ENCODE measurements at places on chromosomes 11 and 22.

GRCh38 chr22:50218996-50219727 lies 18.4 kb downstream of the SELENOO start:
- no peak for DNase-seq

GRCh38 chr11:64539239-64539638 lies 51.8 kb upstream of the SLC22A12 start:
- DNase-seq, result no peak

DNA sequence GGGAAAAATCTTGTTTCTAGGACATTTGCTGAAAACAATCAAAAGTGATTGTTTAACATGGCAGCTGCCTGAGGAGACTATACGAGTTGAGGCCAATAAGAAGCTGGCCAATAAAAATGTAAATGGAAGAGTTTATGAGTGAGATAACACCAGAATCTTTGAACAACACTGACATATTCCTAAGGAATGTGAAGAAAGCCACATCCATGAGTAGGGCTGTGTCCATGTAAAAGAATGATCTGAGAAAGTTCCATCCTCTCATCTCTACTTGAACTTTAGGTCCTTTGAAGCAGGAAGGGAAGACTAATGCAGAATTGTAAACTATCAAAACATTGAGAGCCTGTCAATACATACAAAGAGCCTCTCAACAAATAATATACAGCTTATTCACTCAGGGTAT lies 6.9 kb upstream of the CHORDC1 start:
- DNase-seq, result no peak

GRCh38 chr22:39175353-39176142 lies 23.1 kb upstream of the CBX7 start:
- DNase-seq, result no peak

DNA sequence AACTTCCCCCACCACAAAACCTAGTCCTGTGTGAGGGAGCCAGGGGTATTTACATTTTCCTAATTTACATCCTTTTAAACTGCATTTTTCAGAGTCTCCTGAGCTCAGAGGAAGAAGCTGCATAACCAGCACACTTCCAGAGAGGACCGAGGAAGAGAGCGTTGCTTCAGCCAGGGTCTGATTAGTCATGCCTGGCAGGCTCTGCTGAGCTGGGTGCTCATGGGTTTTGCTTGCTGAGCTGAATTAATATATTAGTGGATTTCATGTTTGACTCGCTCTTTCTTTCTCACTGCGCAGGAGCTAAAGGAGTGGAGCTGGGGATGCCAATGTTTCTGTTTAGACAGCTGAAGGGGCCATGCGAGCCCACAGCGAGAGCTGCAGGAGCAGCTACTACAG lies 539.3 kb upstream of the B3GAT1 start:
- no peak for DNase-seq

- no peak for DNase-seq
These were observed 22.1 kb downstream of the TMEM135 start for GRCh38 chr11:87059596-87060390.

DNA sequence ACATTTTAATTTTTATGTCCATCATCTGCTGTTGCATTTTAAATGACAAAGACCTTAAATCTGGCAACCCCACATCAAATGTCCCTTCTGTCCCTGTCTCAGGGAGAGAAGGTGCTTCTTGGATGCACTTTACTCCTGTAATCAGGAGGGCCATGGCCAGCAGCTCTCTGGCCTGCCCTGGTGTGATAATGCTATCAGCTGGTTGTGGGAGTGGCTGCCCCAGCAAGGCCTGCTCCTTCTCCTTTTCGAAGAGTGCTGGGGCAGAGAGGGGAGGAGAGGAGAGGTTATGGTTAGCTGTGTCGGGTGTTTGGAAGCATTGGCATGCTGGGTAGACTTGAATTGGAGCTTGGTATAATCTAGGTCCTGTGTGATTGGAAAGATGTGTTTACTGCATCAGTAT lies 12.8 kb downstream of the TNRC6B start:
- DNase-seq, result no peak

DNA sequence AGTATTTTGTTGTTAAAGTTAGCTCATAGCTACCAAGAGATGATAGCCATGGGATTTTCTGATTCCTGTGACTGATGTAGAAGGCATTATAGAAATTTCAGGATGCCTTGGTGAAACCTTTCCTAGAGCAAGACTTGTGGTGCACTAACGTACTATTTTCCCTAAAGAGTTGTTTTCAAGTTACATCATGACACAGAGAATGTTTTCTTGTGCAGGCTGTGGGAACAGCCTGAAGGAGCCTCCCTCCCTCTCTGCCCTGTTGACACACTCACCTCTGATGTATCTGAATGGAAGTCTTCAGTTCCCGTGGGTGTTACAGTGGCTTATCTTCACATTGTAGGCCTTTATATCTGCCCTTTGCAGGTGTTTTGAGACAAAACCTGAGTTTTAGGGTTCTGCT lies 121.6 kb downstream of the LDLRAD3 start:
- no peak for DNase-seq

DNA sequence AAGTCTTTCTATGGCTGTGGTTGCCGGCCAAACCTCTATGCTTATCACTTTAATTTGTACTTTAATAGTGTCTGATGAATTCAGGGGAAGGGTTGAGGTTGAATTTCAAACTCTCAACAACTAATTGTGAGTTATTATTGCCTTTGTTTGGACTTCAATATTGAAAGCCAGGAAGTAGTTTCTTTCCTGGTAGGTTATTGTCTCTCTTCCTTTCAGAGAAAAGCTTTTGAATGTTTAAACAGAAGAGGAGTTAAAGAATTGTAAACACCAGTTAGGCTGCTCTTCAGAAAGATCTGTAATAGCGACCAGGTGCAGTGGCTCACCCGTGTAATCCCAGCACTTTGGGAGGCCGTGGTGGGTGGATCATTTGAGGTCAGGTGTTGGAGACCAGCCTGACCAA lies 22.2 kb downstream of the NNMT start:
- DNase-seq, result no peak

- no peak for DNase-seq
These were observed 41.2 kb upstream of the ARL14EP start for GRCh38 chr11:30281476-30282288.

DNA sequence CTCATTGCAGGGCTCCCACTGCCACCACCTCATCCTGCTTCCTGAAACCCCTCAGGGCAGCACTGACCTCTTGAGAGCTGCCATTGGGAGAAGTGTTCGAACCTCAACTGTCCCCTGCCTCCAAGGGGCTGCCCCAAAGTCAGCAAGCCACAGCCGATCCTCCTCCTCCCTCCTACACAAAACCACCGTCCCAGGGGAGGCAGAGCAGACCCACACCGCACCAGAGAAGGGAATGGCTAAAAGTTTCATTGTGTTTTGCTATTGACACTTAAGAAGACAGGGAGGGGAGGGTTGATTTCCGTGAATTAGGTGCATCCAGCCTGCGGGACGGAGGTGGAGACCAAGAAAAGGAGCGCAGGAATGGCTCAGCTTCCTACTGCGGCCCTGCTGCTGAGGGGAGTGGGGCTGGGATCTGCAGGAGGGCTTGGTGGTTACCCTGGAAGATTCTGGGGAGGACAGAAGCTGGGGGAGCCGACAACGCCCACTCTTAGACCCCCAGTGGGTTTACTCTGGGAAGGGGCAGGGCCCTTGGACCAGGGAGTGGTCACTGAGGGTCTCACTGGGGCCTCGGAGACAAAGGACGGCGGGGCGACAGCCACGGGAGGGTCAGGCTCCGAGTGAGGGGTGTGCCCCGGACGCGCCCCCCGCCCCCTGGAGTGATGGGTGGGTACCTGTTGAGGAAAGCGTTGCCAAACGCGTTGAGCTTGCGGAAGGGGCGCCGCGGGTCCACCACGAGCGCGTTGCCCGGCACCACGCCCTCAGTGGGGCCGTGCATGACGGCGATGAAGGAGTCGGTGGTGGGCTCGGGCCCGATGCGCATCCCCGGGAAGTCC lies 815 bp downstream of the EHD1 start:
- DNase-seq, result no peak

DNA sequence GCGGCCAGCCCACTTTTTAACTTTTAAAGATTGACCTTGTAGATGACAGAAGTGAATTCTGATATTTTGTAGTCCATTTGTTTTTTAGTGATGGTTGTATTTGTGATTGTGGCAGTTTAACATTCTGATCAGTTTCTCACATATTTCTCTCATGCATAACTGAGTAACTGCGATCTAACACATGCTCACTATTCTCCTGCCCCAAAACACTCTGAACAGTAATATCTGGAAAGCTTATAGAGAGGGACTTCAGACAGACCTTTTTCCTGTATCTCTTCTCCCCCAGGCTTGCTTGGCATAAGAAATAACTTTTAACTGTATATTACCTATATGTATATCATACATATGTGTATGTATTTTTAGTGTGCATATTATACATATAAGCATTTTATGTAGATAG lies 37.3 kb upstream of the MYO18B start:
- DNase-seq, result no peak

GRCh38 chr11:47915374-47915773 lies 65.0 kb upstream of the PTPRJ start:
- peak; percentile 13 for DNase-seq

DNA sequence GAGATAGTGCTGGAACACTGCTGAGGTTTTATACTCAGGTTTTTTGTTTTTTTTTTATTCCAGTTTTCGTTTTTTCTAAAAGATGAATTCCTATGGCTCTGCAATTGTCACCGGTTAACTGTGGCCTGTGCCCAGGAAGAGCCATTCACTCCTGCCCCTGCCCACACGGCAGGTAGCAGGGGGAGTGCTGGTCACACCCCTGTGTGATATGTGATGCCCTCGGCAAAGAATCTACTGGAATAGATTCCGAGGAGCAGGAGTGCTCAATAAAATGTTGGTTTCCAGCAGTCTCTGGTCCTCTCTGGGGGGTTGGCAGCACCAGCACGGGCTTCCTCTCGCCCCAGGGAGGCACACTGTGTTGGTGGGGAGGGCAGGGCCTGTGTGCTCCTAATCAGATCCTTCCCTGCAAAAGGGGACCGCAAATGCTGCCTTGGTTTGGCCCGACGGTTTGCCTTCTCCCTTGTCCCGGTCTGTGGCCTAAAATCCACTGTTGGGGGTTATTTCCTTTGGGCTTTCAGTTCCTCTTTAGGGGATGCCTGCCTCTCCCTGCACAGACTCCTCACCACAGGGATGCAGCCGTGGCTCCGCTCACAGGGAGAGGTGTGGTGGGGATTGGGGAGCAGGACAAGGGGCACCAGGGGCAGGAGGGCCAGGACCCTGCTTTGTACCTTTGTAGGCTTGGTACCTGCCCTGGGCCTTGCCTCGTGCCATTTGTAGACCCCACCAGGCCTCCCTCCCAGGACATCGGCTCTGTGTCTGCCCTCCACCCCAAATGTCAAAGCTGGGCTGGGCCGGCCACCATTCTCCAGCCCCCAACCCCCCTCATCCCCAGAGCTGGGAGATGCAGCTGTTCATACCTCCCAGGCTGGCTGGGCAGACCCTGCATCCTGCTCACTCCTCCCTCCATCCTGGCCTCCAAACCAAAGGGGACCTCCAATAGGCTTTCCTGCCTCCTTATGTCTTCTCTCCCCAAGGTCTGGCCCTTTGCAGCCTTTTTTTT lies 13.5 kb downstream of the MCAT start:
- DNase-seq, result no peak

- DNase-seq, result no peak
These were observed 5.4 kb downstream of the TANGO2 start for GRCh38 chr22:20026204-20026908.

DNA sequence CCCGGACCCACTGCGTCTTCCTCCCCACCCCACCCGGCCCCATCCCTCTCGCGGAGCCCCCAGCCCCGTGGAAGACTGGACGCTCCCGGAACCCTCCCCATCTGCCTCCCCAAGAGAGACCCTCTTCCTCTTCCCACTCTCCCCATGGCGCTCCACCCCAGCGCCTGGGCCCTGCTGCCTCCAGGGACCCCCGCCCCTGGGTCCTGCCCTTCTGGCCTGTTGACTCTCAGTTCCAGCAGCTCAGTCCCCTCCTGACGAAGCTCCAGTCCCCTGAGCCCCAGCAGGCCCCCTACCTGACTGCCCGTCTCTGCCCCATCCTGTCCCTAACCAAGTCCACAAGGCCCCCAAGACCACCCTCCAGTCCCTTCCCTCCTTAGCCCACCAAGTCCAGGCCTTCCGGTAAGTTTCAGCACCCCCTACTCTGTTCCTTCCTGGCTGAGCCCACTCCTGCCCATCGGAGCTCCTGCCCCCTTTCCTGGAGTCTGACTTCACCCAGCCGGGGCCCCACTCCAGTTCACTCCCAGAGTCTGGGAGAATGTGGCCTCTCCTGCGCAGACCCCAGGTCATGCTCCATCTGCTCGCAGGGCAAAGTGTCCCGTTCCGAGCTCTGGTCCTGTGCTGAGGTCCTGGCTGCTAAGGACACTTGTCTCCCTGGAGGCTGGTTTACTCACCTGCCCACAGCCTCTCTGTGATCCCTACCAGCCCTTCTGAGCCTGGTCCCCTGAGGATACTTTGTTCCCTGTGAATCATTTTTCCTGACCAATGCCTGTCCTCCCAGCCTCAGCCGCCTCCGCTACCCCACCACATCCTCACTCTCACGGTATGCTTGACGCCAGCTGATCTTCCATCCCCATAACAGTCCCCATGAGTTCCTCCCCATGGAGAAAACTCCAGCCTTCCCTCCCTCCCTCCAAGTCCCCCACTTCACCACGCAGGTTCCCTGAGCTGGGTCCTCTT lies 722 bp downstream of the IFITM10 start:
- no peak for DNase-seq

GRCh38 chr11:35912883-35913624 lies 30.8 kb upstream of the LDLRAD3 start:
- DNase-seq, result no peak

DNA sequence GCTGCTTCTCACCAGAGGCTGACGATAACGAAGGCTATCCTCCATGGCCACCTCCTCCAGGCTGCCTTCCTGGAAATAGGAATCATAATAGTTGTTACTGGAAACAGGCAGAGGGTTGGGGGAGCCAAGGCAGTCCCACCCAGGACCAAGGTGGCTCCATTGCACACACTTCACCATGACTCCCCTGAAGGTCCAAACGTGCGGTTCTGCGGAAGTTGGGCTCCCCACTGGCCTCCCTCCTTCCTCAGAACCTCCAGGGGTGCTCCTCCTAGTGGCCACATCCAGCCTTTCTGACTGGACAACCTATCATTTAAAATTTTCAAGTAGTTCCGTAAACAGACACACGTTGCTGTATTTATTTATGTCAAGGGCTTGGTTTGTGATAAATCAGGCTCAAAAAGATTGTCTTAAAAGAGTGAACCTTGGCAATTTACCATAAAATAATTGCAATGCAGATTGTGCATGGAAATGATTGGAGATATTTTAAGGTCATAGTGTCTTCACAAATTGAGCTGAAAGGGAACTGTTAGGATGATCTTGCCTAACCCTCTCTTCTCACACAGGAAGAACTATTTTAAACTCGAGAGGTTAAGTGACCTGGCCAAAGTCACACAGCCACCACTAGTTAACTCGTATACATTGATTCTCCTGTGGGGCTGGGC lies 1.4 kb upstream of the TCN2 start:
- peak; percentile 46 for DNase-seq

Data from stimulated activated CD4-positive, alpha-beta T cell treated with anti-CD3 and anti-CD28 coated beads, Interleukin-1b, Interleukin-23, amount 100 ng/mL, for 48 hours (primary cell).